ENCODE measurements at places on chromosomes 3 and 15.

- DNase-seq, result no peak
Measured at GRCh38 chr3:153372326-153372725, 210.3 kb downstream of the RAP2B start.

- DNase-seq, result no peak
Measured at GRCh38 chr15:93829115-93829870, 402.1 kb upstream of the MCTP2 start.

GRCh38 chr15:75929799-75930565 lies 26.3 kb downstream of the FBXO22 start:
- DNase-seq, result no peak

- DNase-seq, result no peak
Measured at GRCh38 chr3:133540896-133541674, 32.4 kb upstream of the CDV3 start.

- no peak for DNase-seq
Measured at GRCh38 chr3:24503616-24504113, 9.0 kb upstream of the THRB start.

DNA sequence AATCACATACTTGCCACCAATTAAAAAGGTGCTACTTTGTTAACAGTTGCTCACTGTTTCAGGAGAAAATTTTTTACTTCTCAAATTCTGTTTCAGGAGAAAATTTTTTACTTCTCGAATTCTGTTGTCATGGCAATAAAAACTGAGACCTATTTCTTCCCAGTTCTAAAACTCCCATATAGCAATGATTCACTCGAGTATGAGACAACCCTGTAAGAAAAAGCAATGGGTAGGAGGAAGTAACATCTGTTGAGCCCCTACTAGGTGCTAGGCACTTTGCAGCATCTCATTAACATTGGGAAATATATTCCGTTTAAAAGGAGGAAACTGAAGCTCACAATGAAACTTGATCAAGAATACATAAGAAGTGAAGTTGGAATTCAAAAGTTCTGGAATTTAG lies 35.1 kb upstream of the IGSF11 start:
- DNase-seq, result no peak

- DNase-seq, result no peak
Measured at GRCh38 chr3:32733631-32734229, 48.7 kb downstream of the CNOT10 start.

DNA sequence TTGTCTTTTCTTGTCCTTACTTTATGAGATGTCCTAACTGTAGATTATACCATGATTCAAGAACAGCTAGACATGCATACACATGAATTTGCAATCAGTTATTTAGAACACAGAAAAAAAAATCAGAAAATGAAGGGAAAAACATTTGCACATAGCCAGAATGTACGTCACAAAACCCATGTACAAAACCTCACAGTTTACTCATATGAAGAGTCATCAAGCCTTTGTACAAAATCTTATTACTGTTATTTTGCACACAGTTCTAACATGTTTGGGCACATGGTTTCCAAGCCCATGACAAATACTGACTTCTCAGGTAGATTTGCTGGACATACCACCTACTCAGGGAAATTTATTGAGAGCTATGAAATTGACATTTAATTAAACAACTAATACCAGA lies 48.2 kb downstream of the MAP3K13 start:
- no peak for DNase-seq

GRCh38 chr15:82933576-82933975 lies 18.9 kb downstream of the HOMER2 start:
- no peak for DNase-seq

GRCh38 chr3:70383360-70383831 lies 71.0 kb upstream of the MDFIC2 start:
- no peak for DNase-seq

DNA sequence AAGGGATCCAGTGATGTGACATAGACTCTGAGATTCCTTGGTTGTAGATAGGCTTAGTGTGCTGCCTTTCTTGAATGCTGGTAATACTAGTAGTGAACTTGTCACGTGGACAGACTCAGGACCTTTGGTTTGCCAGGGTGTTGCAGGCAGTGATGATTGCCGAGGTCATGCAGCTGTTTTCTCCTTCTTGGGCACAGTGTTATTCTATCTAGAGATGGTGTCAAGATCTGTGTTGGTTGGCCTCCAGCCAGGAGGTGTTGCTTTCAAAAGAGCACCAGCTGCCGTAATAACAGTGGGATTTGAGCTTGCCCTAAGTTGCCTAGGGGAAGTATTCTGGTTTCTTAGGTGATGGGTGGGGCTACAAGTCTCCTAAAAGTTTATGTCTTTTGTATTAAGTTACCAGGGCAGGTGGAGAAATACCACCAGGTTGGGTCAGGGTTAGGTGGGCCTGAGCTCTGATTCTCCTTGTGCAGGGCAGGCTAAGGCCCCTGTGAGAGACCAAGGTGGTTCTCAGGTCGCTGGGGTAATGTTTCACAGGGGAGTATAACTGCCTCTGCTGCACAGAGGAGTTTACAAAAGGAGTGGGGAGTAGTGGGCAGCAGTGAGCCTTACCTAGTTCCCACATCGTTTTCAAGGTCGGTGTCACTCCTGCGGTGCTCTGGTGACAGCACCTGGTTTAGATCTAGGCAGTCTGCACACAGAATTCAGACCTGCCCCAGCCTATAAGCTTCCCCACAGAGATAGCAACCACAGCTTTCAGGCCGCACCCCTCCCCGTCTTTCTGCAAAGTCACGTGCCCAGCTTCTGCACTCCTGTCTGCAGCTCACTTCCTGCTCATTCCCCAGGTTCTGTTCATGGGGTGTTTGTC lies 350.3 kb downstream of the DOCK3 start:
- DNase-seq, result peak; percentile 34

DNA sequence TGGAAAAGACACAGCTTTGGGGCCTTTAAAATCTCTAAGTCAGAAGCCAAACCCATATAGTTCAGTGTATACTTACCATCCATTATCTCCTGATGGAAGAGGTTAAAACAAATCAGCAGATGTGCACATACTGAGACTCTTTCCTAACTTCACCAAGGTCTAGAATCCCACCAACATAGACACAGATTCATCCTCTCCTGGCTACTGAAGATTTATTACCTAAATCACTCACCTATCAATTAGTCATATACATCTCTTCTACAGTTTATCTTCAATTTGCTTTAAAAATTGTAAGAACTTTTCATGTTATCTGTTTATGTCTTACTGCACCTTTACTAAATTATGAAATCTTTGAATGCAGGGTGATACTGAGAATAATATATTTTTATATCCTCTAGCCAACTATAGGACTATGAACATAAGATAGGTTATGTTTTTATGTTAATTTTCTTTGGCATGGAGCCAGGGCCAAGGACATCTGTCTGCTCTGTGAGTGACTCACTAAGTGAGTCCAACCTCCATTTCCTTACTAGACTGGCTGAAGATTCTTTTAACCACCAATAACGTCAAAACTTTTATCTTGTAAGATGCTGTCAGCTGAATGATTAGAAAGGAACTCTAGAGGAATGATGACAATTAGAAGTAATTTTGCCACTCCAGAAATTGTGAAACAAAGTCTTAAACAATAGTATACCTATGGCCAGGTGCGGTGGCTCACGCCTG lies 397.6 kb downstream of the FOXP1 start:
- no peak for DNase-seq

- DNase-seq, result no peak
Measured at GRCh38 chr15:58568157-58568571, 136.4 kb downstream of the LIPC start.

DNA sequence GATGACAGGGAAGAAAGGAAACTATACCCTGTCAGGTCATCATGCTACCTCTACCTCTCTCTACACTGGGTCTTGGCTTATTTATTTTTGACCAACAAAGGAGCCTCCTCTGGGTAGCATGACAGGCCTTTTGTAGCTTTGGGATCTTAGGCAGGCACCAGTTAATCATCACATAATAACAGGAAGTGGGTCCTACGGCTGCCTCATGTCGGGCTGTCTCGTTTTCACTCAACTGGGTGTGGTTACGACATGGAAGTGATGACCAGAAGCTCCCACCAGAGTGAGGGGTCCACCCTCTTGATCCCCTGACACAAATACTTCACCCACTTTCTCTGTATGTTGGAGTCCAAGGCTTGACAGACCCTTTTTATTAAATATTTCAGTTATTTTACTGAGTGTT lies 105.3 kb downstream of the CD47 start:
- DNase-seq, result no peak

- no peak for DNase-seq
Measured at GRCh38 chr3:50474717-50475116, 28.7 kb downstream of the CACNA2D2 start.

GRCh38 chr3:43817825-43818224 lies 127.1 kb downstream of the ABHD5 start:
- DNase-seq, result no peak

DNA sequence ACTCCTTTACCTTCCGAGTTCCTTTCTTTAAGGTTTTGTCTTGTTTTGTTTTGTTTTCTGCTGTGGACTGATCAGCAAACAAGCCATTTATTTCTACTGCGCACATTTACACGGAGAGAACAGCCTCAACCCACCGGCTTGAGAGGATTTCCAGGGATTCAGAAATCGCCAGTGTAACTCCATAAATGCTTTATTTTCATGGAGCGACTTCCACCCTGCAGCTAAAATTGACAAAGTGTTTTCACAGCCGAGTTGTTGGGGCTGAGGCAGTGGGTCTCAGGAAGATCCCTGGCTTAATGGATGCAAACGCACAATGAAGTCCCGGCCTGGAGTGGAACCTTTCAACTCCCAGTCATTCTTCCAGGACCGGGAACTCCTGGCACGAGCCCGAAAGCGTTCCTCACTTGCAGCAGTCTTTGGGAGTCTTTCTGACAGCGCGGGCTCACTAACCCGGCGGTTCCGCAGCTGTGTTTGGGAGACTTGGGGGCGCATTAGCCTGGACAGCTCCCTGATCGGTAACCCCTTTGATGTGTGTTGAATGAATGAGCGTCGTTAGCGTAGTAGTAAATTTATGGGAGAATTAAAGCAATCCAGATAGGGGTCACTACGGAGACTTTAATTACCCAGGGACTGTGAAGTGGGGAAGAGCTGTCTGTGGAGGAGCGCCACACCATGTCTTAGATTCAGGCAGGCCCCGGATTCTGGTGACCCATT lies 785 bp upstream of the MYRIP start:
- DNase-seq, result no peak

DNA sequence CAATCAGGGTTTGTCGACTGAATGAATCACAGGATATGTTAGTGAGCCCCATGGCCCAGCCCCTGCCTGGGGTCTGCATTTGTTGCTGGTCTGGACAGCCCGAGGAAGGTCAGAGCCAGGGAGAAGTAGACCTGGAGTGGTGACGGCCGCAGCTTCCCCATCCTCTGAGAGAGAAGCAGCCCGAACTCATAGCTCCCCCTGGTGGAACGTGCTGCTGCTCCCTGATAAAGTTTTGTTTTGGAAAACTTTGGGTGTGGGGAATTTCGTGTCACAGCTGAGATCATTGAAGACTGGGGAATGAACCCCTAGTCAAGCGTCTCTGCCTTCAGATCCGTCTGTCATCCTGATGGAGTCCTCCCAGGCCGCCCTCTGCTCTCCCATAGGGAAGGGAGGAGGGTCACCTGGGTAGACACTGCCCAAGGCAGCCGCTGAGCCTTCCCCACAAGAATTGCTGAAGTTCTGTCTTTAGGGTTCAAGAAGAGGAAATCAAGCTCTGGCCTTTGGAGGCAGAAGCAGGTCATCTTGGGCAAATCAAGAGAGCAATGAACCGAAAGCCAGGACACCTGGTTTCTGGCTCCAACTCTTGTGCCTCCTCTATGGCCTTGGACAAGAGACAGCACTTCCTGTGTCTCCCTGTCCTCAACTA lies 60.5 kb downstream of the GLDN start:
- no peak for DNase-seq

DNA sequence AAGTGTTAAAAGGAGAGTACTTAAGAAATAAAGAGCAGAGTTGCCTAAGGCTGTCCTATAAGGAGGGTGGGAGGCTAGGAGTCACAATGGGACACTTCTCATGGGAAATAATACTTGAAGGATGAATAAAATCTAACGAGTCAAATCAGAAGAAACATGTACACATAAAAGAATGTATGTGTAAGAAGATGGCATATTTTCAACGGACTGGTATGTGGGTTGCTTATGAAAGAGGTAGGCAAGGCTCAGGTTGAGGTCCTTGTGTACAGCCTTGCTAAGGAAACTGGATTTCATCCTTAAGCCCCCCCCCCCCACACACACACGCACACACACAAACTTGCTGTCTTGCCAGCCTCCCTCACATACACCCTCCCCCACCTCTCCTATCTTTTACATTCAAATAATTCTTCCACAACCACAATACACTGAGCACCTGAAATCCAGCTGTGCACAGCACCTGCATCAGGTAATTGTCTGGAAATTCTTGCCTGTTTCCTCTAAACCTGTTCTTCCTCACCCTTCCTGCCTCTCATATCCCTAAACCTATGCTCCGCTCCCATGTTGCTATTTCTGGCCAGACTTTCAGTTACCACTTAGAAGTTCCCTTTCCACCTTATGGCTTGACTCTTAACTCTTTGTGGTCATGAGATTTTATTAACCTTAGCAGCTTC lies 79.2 kb downstream of the FMN1 start:
- DNase-seq, result no peak

- DNase-seq, result no peak
Measured at GRCh38 chr15:71044006-71044405, 71.3 kb upstream of the THSD4 start.
